ENCODE measurements at places on chromosomes 2 and 18. TPM values are rescaled to one million over a fixed set of nuclear protein-coding genes. Genes with fewer than 3 reads are reported as not detected.

SLC39A6 gene
- total RNA-seq, result 18.9 TPM

SLC19A3 gene
- total RNA-seq, result not detected

GRCh38 chr2:188798159-188798558, 176.0 kb upstream of the COL3A1 start:
- no peak for DNase-seq

DNA sequence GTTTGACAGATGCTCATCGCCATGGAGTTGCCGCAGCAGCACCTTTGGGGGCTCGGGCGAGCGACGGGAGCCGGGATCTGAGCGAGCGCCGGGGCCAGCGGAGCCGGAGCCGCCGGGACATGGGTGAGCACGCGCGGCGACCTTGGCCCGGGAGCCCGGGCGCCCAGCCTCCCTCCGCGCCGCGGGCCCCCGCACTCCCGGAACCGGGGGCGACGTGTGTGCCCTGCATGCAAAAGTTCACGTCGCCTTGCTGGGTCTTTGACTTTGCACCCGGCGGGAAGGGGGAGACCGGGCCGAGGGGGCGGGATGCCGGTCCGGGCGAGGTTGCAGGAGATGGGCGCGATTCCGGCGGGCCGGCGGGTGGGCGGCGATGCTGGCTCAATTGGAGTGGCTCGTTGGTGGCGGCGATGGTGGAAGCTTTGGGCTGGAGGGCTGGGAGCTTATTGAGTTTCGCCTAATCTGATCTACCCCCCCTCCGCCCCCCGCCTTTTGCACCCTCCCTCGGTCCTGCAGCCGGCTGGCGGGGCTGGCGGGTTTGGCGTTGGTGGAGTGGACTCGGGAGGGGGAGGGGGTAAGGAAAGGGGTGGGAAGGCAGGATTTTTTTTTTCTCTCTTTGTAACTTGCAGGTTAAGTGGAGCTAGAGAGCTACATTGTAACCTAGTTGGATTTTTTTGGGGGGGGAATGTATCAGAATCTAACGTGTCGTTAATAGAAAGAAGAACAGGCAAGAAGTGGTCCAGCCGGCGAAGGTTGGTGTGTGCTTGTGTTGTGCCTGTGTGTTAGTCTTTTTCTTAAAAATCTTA, at the start of gene SETBP1:
TSS of gene SETBP1 (plus strand) at position 616 of the 803 bp plus-strand sequence. CDS start 20,459 bp downstream, outside the sequence.
- no peak for DNase-seq

TRIM43 gene
- not detected for total RNA-seq

GDF7 gene
- total RNA-seq, result 0.26 TPM

- peak; percentile 17 for DNase-seq
These were observed 25.9 kb downstream of the CD8A start for GRCh38 chr2:86764661-86765309.

- DNase-seq, result no peak
These were observed 17.2 kb upstream of the SSB start for GRCh38 chr2:169781249-169782013.

SLC5A7 gene
- not detected for total RNA-seq

- peak; percentile 50 for DNase-seq
These were observed 63.6 kb downstream of the CIB4 start for GRCh38 chr2:26577442-26578112.

DNA sequence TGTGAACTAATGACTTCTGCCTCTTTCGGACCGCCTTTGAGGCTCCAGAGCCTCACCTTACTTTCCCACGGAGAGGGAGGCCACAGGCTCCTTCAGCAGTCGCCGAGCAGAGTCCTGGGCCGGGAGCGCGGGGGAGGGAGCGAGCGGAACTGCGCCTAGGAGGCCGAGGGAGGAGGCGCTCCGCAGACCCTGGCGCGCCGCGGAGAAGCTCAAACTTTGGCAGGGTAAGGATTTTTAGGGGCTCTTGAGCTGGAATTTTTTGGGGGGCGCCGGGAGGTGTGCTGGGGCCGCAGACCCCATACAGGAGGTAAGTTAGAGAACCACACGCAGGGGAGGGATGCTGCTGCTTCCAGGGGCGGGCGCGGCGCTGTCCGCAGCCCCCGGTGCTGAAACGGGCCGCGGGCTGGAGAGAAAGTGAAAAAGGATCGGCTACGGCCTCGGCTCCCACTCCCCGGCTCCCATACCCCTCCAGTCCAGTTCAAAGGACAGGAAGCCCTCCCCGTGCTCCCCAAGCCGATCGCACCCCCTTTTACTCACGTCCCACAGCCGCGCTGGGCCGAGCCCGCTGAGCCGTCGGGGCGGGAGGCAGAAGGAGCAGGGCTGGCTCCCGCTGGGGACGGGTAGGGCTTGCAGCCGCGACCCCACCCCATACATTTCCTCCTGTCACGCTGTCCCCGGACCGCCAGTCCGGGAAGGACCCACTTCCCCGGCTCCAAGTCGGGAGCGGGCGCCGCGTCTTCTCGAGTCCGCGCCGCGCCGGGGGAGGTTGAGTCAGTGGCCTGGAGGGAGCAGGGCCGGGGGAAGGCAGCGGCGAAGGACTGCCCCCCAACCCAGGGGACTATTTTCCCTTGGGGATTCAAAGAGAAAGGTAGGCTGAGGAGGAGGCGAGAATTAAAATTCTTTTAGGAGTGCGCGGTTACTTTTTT, at the start of gene CNGA3:
TSS of gene CNGA3 (plus strand) at position 146 of the 926 bp plus-strand sequence. CDS start 23,520 bp downstream, outside the sequence.
- DNase-seq, result peak; percentile 9

- no peak for DNase-seq
These were observed 238.2 kb downstream of the OSR1 start for GRCh38 chr2:19120181-19120580.
